Stimulated activated CD4-positive, alpha-beta T cell treated with anti-CD3 and anti-CD28 coated beads, TNF-alpha, amount 100 ng/mL, for 4 hours (primary cell): ENCODE measurements at places on chromosomes 12 and 14.

- no peak for DNase-seq
Measured at GRCh38 chr12:125399489-125399888, 334.3 kb downstream of the AACS start.

DNA sequence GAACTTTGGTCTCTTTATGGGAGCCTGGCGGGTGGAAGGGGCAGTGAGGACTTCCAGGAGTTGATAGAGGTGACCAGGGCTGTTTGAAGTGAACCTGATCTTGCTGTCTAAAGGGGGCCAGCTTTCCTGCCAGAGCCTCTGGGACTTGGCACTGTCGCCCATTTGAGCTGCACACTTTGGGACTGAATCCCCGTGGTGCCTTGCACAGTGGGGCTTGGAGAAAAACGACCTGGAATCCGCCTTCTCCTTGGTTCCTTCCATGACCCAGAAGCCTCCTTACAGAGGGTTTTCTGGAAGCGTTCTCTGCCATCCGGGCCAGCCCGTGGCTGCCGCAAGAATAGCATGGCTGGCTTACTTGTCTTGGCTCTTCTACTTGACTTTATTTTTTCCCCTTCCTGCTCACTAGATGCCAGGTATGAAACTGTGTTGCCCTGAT lies 2.0 kb downstream of the RFLNA start:
- DNase-seq = no peak

GRCh38 chr12:13875744-13876143 lies 105.7 kb downstream of the GRIN2B start:
- DNase-seq = no peak

DNA sequence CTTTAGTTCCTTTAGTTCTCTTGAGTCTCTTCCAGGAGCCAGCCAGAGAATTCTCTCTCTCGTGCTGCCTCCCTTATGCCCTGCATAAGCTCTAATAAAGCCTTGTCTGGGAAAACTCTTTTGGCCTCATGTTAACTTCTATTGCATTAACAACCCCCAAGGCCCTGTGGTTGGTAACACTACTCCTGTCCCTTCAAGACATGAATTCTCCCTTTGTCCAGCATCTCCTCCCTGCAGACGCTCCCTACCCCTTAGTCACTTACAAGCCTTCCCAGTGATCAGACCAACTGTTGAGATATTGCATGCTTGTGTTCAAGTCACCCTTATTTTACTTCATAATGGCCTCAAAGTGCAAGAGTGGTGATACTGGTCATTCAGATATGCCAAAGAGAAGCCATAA lies 12.1 kb downstream of the LTBR start:
- DNase-seq = no peak

GRCh38 chr12:52221912-52222457 lies 11.1 kb upstream of the KRT7 start:
- DNase-seq = peak; percentile 26

- DNase-seq = no peak
Measured at GRCh38 chr14:90619911-90620310, 196.3 kb downstream of the TTC7B start.

DNA sequence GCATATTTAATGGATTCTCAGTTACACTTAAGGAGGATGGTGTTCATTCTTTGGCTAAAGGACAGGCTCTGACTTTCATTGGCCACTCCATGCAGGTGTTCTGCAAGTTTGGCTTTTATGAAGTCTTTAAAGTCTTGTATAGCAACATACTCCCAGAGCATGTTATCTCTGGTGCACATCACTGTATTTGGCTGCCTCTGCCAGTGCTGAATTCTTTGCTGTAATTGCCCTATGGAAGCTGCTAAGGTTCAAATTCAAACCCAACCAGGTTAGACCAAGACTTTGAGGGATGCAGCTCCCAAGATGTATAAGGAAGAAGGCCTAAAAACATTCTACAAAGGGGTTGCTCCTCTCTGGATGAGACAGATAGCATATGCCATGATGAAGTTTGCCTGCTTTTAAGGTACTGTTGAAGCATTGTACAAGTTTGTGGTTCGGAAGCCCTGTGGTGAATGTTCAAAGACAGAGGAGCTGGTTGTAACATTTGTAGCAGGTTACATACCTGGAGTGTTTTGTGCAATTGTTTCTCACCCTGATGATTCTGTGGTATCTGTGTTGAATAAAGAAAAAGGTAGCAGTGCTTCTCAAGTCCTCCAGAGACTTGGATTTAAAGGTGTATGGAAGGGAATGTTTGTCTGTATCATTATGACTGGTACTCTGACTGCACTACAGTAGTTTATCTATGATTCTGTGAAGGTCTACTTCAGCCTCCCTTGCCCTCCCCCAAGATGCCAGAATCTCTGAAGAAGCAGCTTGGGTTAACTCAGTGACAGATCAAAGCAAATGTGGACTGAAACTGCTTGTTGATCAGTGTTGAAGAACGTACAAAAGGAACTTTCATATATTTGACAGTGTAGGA lies 19.4 kb downstream of the TMEM116 start:
- no peak for DNase-seq

- no peak for DNase-seq
Measured at GRCh38 chr12:67433385-67434175, 164.4 kb downstream of the CAND1 start.

- DNase-seq = no peak
Measured at GRCh38 chr12:27747111-27747820, 32.8 kb upstream of the KLHL42 start.

DNA sequence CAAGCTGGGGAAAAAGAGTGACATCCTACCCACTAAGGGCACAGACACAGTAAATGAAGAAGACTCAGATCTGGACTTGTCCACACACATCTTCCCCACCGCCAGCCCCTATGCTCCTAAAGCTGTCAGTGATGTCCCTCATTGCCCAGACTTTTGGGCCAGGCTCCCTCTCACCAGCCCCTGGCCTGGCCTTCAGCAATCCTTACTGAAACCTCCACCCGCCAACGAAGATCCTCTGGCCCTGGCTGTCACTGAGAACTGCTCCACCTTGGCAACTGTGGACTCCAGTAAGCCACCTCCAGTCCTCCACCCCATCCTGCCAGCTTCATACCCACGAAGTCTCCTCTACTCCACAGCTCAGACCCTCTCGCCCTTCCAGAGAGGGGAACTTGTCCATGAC lies 23.3 kb downstream of the FIGNL2 start:
- no peak for DNase-seq

DNA sequence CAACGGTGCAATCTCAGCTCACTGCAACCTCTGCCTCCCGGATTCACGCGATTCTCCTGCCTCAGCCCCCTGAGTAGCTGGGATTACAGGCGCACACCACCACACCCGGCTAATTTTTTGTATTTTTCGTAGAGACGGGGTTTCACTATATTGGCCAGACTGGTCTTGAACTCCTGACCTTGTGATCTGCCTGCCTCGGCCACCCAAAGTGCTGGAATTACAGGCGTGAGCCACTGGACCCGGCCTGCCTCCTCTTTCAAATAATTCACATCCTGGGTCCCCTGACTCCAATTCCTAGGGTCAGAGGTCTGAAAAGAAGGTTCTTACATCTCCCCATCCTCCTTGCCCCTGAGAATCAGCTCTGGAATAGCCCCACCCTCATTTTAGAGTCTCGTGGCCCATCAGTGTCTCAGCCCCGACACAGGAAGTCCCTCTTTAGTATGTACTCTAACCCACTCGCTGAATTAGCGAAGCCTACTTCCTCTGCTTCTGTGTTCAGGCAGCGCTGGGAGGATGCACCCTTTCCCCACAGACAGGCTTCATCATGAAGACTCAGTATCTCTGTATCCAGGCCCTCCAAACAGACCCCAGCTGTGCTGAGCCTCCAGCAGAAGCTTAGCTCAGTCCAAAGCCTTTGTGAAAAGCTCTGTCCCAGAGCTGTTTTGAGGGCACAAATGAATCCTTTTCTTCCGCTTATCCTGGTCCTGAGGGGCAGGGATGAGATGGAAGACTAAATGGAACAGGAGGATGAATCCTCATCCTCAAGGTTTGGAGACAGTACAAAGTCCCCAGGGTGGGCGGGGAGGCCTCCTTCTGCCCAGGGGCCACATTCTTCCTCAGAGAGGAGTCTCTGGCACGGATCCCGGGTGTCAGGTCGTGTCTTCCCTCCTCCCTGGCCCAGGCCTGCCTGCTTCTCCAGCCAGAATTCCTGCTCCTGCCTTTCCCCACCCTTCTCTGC lies 3.5 kb downstream of the LPAR5 start:
- peak; percentile 36 for DNase-seq

- DNase-seq = no peak
Measured at GRCh38 chr12:130970908-130971233, 17.2 kb downstream of the ADGRD1 start.

DNA sequence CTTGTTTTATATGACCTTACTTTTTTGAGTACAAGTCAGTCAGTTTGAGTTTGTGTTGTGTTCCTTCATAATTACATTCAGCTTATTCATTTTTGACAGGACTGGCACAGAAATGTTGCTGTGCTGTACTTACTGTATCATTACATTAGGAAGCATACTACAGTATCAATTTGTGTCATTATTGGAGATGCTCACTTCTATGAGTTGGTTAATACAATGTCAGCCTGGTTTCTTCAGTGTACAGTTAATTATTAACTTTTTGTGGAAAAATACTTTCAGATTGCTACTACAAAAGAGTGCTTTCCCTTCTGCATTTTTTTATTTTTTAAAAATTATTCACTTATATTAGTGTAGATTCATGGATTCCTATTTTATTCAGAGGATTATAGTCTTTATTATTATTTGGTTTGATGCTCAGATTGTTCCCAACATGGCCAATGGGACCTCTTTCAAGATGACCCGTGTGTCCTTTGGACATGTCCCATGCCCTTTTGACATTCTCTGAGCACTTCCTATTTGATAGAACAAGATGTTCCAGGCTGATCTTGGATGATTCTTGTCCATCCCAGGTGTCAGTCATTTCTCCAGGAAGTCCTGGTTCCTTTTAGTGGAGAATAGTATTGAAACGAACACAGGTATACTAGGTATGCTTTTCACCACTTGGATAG lies 66.6 kb downstream of the MON2 start:
- DNase-seq = no peak

DNA sequence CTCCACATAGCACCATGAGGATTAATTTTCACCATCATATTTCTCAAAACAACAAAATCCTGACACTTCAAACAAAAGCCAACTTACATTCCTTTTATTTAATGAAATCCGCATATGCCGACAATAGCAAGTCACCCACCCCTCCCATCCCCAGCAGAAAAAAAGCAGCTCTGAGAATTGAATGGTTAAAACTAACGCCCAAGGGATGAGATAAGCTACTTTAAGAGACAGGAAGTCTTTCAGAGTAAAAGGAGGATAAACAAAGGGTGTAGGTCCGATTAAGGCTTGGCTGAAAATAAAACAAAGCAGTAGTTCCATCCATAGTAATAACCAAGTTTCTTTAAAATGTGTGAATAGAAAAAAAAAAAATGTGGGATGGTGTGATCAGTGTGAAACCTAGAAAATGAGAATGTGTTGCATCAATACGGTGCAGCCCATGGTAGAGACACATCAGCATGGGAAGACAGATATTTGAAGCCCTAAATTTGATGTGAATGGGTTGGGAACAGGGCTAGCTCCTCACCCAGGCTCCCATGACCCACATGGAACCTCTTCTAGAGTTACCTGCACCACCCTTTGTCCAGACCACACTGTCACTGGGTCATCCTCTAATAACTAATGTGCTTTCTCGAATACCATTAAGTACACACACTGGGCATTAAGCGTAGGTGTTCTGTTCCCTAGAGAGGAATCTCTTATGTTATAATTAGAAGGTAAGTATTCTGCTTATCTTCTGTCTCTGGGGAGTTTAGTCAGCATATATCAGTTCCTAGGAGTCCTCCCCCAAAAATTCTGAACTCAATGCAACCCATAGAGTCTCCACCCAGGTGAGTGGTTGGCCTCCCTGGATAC lies 31.7 kb downstream of the RTRAF start:
- DNase-seq = no peak

- DNase-seq = no peak
Measured at GRCh38 chr14:75531660-75532317, 9.5 kb downstream of the BATF start.

GRCh38 chr14:93301821-93302447 lies 30.9 kb downstream of the BTBD7 start:
- no peak for DNase-seq

GRCh38 chr12:53419756-53420155 lies 3.9 kb upstream of the AMHR2 start:
- no peak for DNase-seq

- no peak for DNase-seq
Measured at GRCh38 chr14:101960225-101960624, 4.1 kb upstream of the DYNC1H1 start.

GRCh38 chr14:41403360-41403759 lies 203.3 kb upstream of the LRFN5 start:
- no peak for DNase-seq

DNA sequence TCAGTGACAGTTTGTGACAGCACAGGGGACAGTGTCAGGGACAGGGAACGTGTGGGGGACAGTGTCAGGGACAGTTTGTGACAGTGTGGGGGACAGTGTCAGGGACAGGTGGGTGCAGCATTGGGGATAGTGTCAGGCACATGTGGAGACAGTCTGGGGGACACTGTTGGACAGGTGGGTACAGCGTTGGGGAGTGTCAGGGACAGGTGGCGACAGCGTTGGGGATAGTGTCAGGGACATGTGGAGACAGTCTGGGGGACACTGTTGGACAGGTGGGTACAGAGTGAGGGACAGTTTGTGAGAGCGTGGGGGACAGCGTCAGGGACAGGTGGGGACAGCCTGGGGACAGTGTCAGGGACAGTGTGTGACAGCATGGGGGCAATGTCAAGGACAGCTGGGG lies 140.0 kb downstream of the TMEM121 start:
- DNase-seq = no peak

- DNase-seq = no peak
Measured at GRCh38 chr12:122028165-122028904, 6.7 kb downstream of the BCL7A start.

GRCh38 chr12:25713264-25713663 lies 160.2 kb upstream of the LMNTD1 start:
- no peak for DNase-seq

DNA sequence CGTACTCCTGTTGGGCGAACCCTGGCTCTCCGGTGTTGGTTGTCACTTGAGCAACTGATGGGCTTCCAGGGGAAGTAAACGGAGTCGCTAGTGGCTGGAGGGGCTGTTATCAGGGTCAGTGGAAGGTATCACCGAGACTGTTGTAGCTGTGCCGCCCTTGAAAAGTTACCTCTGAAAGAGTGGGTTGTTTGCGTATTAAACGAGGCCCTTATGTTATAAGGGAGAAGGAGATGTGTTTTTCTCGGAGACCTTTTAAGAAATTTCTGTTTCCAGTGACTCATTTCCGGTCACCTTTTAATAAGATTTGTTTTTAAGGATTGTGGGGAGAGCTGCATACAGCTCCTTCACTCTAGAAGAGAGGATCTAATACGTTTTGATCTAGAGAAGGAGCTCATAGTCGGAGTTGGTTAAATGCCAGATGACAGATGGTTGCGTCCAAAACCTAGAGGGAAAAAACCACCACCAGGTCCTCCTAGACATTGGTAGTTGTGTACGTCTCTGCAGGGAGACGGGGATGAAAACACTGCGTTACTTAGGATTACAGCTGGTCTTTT lies 750 bp upstream of the DBX2 start:
- DNase-seq = no peak
